Fibroblast of upper back skin (primary cell): ENCODE measurements at places on chromosomes 5 and 9.

DNA sequence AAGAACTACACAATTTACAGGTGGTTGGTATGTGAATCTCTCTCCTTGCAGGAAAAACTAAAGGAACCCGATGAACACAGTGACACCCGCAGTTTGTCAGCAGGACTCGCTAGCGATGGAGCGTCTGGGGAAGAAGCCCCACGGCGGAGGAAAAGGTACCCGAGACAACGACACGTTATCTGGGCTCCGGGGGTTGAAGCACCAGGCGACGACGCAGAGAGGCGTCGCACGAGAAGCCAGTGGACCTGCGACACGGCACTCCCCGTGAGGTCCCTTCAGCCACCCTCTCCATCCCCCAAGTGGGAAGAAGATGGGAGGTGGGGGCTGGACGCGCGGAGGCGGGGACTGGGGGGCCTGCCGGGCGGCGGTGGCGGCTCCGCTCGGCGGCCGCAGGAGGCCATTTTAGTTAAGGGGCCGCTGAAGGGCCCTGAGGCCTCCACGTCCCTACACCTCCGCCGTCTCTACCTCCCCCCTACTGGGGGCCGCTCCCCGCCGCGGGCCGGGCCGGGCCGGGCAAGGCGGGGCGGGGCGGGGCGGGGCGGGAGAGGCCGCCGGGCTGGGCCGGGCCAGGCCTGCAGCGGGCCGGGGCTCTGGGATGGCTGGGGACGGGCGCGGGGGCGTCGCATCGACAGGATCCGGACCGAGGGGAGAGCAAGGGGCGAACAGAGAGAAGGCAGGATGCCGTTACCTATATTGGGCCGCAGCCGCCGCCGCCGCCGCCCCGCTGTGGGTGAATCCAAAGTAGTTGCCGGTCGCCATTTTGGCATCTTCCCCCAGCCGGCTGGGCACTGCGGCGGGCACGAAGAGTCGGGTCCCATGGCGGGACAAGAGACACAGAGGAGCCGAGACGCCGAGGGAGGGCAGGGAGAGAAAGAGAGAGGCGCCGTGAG is 754 bp downstream of the ZFR start:
- peak; percentile 42 for DNase-seq

GRCh38 chr5:10904862-10905432 is 143.9 kb upstream of the DAP start:
- DNase-seq = no peak

GRCh38 chr9:74887041-74887980 is at the start of gene TRPM6:
Gene TRPM6, minus strand, starts transcription at chr9:74887921. Its CDS starts 65 bp downstream, at chr9:74887856.
- peak; percentile 78 for DNase-seq

- no peak for DNase-seq
Measured at GRCh38 chr5:165282491-165282890, 1777.1 kb downstream of the MAT2B start.

- no peak for DNase-seq
Measured at GRCh38 chr5:176473335-176474006, 25.3 kb downstream of the FAF2 start.

DNA sequence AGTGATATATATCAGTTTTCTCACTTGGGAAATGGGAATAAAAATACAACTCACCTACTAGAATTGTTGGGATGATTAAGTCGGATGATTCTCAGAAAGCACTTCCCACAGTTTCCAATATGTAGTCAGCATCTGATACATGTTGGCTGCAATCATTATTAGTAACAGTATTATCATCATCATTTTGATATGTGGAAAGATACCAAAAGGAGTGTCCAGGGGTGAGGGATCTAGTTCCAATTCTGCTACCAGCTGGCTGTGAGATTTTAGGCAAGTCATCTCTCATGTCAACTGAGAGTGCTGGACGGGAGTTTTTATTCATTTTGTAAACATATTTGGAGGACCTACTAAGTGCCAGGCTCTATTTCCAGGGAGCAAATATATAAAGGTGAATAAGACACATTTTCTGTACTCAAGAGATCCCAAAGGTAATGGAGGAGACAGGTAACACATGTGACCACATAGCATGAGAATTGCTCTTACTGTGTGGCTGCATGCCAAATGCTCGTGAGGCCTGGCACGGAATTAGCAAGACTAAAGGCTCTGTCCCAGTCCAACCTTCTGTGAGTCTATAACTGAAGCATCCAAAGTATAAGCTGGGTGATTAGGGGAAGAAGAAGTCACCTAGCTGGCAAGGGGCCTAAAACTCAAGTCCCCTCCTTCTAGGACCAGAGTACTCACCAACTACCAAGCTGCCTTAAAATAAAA is 83.0 kb downstream of the GRIA1 start:
- DNase-seq = no peak

DNA sequence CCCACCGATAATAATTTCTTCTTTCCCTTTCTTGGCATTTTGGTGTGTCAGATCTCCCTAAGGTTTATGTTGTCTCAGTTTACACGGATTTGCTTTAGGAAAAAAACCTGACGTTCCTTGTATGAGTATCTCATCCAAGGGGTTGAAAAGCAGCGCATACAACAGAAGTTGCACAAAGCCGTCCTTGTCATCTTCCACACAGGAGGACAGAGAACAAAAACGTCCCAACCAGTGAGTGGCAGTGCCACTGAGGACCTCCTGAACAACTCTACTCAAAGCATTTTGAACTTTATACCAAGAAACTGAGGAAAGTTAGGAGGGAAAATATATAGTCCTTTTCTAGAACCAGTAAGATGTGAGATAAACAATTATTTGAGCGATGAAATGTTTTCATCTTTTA is 547.0 kb downstream of the PDE4D start:
- DNase-seq = no peak

GRCh38 chr9:113558632-113559502 is 95.3 kb downstream of the RGS3 start:
- DNase-seq = peak; percentile 40

- no peak for DNase-seq
Measured at GRCh38 chr5:180115326-180116076, 43.9 kb upstream of the RNF130 start.

DNA sequence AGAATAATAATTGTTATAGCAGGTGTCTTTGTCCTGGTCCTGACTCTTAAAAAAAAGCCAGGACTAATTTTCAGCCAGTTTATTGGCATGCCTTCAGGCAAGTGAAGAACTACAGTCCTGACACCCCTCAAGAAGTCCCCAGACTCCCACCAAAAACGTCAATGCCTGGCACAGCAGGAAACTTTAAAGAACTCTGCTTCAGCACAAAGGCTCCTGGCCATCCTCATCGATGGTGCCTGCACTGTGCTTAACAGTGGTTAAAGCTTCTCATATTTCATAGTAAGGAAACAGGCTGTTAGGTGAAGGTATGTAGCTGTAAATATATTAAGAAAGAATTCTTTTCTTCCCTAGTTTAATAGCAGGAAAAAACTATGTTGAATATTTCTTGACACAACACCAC is 280.1 kb upstream of the PUM3 start:
- no peak for DNase-seq

- no peak for DNase-seq
Measured at GRCh38 chr5:54146916-54147315, 163.5 kb downstream of the ARL15 start.

DNA sequence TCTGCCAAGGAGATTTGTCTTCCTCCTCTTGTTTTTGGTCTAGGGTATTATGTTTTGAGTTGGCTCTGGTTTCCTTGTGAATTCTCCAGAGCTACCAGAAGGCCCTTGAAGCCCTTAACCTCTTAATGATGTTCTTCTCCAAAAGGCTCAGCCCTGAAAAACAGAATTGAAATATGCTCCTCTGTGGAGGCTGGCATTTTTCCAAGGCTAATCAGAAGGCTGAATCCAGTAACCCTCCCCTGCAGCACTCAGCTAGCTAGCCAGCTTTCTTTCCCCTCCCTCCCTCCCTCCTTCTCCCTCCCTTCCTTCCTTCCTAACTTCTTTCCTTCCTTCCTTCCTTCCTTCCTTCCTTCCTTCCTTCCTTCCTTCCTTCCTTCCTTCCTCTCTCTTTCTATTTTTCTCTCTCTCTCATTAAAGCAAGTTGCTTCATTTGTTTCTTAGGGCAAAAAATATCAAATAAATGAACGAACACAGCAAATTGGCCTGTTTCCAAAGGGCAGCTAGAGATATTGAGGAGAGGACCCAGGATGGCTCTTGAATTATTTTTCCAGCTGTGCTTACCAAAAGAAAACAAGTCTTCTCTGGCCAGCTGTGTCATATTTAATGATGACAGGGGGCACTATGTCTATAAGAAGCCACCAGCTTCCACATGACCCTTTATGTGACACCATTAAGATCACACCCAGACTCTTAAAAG is 38.7 kb downstream of the JAKMIP2 start:
- peak; percentile 2 for DNase-seq

DNA sequence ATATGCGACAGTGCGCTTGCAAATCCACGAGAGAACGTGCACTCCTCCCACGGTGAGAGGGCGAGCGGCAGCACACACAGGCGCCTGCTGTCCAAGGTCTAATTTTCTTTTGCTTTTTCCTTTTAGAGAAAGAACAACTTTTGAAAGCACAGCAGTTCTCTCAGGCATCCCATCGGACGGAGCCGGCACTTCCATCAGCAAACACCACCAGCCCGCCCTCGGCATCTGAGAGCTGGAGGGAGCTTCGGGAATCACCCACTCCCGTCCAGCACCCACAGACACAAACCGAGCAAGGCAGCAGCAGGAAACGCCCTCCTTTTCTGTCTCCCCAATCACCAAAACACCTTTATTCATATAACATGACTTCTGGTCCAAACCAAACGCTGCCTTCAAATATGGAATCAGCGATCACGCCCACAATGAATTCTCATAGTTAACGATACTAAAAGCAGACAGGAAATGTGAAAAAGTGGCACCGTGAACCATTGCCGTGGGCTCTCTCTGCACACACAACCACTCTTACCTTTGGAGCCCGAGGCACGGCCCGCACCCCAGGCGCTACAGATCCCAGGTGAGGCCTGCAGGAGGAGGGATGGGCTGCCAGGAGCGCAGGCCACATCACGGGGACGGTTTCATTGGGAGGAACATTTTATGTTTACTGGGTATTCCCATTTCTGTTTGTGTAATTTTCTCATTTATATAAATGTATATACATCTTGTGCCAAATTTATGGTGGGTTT is 14.2 kb downstream of the LPCAT1 start:
- DNase-seq = no peak

DNA sequence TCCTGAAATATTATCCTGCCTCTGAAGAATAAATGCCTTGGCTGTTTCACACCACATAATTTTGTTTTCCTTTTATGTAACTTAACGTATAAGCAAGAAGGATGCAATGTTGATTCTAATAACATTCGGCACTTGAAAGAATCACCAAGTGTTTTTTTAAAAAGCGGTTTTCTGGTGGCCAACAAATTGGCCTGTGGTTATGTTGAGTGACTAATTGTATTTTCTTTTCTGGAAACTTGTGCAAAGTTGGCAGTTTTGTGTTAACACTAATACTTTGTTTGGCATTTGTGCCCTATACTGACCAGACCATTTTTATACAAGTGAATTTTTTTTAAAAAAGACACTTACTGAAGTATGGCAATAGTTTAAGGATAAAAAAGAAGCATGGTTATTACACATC is 452.7 kb downstream of the BNC2 start:
- no peak for DNase-seq

- peak; percentile 95 for DNase-seq
Measured at GRCh38 chr5:14400085-14400484, 181.5 kb upstream of the OTULINL start.
